CD8-positive, alpha-beta memory T cell (primary cell): ENCODE measurements at places on chromosomes 1 and 21. TPM values are rescaled to one million over a fixed set of nuclear protein-coding genes. Genes with fewer than 3 reads are reported as not detected.

HTR1D gene
- not detected for total RNA-seq

BEND5 gene
- 1.1 TPM for total RNA-seq

C1orf210 gene
- total RNA-seq, result not detected

TGFB2 gene
- not detected for total RNA-seq

AGT gene
- not detected for total RNA-seq

DNAI4 gene
- total RNA-seq, result 0.86 TPM

DNA sequence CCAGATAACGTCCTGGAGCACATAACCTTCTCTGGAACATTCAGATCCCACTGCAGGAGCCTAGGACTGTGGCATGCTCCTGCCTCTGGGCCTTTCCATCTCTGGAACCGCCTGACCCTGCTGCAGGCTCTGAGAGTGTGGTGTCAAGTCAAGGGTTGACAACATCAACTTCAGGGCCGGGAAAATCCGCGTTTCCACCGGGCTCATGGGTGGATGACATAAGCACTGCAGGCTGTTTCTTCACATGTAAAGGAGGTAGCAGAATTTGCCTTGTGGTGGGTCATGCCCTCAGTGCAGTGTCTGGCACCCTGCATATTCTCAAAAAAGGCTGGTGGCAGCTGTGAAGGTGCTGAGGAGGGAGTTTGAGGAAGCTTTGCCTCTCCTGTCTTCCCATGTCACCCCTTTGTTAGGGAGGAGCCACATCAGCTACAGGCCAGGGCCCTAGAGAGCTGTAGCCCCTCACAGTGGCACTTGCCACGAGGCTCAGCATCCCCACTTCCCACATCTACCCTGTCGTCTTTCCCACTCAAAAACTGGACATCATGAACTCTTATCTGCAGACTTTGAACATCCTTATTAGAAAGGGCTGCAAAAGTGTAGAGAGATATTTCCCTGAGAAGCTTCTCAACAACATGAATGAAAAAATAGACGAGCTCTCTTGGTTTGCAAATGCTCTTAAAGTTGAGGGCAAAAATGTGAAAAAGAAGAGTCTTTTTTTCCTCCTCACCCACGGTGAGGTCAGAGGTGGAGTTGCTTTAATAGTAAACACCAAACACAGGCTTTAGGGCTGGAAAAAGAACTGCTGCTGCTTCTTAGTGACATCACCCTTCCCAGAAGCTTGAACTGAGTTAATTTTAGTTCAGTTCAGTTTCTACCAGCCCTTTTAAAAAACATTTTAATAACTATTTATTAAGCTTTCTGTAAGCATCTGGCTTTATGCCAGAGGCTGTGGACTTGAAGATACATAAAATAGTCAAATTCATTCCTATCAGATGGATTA lies 121.3 kb downstream of the HUNK start:
- no peak for DNase-seq

DNA sequence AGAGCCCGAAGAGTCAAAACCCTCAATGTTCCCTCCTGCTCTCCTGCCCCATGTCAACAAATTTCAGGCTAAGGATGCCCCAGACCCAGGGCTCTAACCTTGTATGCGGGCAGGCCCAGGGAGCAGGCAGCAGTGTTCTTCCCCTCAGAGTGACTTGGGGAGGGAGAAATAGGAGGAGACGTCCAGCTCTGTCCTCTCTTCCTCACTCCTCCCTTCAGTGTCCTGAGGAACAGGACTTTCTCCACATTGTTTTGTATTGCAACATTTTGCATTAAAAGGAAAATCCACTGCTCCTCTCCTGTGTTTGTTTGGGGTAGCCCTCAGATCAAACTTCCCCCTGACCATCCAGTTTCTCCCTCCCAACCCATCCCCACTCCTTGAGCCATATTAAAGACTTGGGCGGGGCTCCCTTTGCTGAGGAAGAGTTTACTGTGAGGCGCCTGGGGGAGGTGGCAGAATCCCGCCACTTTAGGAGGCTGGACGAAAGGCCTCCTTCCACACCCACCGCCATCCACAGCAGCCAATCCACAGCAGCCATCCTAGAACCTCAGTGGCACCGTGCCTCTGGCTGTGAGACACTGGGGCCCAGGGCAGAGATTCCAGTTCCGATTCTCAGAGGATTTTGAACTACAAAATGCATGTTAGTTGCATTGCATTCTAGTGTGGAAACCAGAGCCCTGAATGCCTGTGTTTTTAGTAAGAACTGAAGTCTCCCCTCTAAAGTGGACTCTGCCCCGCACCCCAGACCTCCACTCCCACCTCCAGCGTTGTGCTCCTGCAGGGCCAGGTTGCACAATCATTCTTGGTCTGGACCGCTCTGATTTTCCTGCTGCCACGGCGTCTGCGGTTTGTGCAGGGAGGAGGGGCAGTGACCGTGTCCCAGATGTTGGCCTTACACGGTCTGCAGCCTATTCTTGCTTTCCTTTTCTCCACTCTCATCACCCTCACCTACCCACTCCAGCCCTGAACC lies 3.0 kb downstream of the OLFML3 start:
- DNase-seq, result no peak

GRCh38 chr1:39973503-39974135 lies 18.7 kb downstream of the MFSD2A start:
- peak; percentile 56 for DNase-seq

GRCh38 chr1:247824023-247824422 lies at the start of gene OR14A16:
Gene OR14A16 (minus strand): TSS chr1:247824119. CDS start chr1:247815729, 8,390 bp downstream.
- no peak for DNase-seq

GRCh38 chr1:62423580-62424242 lies 13.1 kb upstream of the USP1 start:
- no peak for DNase-seq

GRCh38 chr1:58975888-58976287 lies 192.0 kb upstream of the JUN start:
- no peak for DNase-seq

DNA sequence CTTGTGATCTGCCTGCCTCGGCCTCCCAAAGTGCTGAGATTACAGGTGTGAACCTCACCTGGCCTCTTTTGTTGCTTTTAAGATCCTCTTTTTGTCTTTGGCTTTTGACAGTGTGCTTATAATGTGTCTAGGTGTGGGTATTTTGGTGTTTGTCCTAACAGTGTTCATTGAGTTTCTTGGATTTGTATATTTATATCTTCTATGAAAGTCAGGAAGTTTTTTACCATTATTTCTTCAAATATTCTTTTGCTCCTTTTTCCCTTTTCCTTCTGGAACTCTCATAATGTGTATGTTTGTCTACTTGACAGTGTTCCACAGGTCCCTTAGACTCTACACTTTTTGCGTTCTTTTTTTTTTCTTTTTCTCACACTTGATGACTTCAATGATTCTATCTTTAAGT lies 59.1 kb downstream of the URB2 start:
- DNase-seq, result no peak

DNA sequence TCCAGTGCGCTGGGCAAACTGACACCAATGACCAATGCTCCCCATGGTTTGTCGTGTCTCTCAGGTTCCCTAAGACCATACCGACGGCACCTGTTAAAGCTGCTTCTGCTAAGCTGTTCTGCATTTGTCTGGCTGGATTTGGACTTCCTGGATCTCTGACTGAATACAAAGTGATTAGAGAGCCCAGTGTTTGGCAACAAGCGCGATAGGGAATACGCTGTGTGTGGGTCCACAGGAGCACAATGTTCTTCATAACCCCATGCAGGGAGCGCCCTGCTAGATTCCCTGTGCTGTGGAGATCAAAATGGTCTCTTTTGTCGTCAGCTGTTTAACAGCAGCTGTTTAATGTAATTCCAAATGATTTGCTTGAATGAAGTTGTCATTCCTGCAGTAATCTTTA lies 26.0 kb upstream of the ESRRG start:
- no peak for DNase-seq

- DNase-seq, result no peak
These were observed 4.7 kb upstream of the NDUFS5 start for GRCh38 chr1:39021426-39021825.

- no peak for DNase-seq
These were observed 140.8 kb downstream of the PTGER3 start for GRCh38 chr1:70906800-70907199.

- no peak for DNase-seq
These were observed 67.1 kb downstream of the HIVEP3 start for GRCh38 chr1:41851589-41851988.

GRCh38 chr21:33655588-33656221 lies 13.4 kb downstream of the ITSN1 start:
- no peak for DNase-seq
